Activated gamma-delta T cell treated with Interleukin-2 at 50 U/mL for 16 hours (primary cell): ENCODE measurements at places on chromosomes 3 and 15.

GRCh38 chr3:45895686-45896468 lies 9.5 kb downstream of the CCR9 start:
- DNase-seq: no peak

DNA sequence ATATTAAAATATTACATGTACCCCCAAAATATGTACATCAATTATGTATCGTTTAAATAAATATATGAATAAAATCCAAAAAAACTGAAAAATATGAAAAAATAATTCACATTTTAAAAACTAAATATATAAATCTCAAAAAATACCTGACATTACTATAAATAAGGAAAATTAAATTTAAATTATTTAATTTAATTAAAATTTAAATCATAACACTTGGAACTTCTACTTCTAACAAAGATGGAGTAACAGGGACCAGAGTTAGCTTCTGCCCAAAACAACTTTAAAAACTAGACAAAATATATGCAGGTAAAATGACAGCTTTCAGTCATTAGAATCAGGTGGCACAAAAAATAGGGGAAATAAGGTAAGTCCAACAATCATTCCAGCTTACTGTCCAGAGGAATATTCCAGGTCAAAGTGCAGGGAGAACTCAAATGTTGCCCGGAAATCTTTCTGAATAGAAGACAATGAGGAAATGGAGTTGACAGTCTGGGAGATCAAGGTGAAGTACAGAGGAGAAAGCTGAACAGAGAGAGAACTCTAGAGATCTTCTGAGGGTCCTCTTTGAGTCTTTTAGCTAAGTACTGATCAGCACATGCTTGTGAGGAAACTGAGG lies 207.7 kb upstream of the ATP11B start:
- no peak for DNase-seq

DNA sequence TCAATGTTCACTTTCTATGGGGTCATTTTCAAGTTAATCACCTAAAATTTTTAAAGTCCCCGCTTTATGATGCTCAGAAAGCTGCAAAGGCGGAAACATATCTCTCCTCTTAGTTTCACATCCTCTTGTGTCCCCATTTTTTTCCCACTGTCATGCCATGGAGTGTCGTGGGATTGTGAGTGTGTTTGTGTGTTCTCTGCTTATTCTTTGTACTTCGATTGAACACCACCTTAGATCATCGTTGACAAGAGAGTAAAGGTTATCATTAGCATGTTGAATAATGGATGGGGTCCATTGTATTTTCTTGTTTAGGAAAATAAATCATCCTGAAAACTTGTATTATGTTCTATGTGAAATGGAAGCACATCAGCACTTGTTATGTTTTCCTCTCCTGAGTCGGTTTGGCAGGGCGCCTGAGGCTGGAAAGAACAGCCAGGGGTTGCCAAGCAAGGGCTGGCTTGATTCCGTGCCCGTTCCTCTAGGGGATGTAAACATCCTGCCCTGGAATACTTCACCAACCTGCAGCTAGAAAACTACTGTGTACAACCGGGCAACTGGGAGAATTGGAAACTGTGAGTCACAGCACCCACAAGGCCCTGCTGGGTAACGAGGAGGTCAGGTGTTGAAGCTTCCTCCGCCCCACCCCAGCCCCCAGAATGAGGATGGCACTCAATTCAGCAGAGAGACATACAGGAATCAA lies 67.2 kb downstream of the EIF4E3 start:
- no peak for DNase-seq

DNA sequence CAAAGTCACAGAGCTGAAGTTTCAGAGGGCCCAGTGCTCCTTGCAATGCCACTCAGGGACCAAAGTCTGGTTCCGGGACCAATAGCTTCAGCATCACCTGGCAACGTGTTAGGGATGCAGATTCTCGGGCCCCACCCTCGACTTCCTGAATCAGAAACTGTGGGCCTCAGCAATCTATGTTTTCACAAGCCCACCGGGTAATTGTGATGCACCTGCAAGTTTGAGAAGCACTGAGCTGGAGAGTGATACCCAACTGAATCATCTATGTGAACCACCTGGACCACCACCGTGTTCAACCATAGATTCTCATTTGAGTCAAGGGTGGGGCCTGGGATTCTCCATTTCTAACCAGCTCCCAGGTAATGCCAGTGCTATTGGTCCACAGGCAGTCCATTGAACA lies 55.7 kb downstream of the CORO2B start:
- no peak for DNase-seq

- DNase-seq: no peak
These were observed 126.9 kb downstream of the PDZRN3 start for GRCh38 chr3:73497646-73498406.

GRCh38 chr3:127170814-127171213 lies 22.1 kb upstream of the PRR23E start:
- no peak for DNase-seq

DNA sequence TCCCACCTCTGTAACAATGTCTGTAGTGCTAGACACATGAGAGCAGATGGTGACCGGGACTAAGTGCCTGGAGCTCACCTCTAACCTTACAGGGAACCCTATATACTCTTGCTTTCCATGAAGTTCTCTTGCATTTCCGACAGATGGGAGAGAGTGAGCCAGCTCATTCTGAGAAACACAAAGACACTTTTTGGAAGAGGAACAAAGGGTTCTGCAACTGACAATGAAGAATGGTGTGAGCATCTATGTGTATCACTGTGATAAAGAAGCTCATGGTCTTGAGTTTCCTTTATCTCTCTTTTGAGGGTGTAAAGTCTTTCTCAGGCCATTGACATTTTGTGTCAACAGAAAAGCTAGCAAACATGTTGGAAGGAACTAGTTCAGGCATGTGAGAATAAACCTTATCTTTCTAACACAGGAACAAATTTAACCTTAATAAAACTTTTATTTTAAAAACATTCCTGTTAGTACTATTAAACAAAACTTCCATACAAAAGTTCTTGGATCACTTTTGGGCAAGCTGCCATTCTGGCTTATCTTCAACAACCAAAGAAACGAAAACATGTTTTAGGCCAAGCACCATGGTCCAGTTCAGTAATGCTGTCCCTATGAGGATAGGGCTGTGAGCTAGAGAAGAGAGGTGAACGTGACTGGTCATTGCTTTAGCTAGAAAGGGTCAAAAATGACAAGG lies 142.7 kb downstream of the THRB start:
- no peak for DNase-seq

DNA sequence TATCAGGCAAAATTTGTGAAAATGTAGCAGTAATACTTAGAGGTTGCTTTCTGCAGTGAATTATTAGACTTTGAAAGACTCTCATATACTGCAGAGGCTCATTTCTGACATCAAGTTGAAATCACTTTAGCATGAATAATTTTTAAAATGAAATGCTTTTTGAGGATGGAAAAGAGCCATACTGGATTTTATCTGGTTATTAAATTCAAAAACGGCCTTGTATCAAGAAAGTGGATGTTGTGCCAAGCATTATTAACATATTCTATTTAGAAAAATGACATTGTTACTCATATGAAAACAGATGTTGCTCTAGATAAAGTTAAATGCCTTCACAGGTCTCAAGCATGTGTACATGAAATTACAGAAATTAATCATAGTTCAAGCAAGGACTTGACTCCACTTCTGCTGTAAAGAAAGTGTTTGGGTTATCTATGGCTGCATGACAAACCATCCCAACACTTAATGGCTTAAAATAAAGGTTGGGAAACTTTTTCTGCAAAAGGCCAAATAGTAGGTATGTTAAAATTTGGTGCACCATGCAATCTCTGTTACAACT lies 64.5 kb upstream of the ZNF280D start:
- DNase-seq: no peak
